ENCODE measurements at places on chromosomes 2 and 18.

DNA sequence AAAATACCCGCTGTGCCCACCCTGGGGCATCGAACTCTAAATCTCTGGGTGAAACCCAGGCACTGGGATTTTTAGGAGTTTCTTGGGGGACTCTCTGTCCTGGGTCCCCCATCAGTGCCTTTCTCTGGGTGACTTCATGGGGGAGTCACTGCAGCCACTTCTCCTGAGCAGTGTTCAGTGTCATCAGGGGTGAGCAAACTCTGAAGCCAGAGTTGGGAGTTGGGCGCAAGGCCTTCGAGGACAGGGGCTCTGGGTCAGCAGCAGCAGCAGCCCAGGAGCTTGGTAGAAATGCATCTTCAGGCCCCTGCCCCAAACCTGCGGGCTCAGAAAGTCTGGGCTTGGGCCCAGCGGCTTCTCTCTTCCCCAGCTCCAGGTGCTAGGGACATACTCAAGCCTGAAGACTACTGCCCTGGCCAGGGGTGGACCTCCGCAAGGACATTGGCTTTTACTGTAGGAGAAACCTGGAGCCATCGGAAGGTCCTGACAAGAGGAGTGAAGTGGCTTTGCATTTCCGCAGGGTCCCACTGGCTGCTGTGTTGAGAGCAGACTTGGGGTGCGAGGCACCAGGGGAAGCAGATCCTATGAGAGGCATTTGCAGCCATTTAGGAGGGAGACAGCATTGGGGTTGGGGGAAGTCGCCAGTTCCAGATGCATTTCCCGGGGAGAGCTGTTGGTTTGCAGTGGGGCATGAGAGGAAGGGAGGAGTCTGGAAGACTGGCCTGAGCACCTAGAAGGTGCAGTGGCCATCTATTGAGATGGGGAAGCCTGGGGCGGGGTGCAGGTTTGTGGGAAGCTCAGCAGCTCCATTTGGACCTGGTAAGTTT is 51.5 kb upstream of the FAHD2A start:
- DNase-seq, result no peak

DNA sequence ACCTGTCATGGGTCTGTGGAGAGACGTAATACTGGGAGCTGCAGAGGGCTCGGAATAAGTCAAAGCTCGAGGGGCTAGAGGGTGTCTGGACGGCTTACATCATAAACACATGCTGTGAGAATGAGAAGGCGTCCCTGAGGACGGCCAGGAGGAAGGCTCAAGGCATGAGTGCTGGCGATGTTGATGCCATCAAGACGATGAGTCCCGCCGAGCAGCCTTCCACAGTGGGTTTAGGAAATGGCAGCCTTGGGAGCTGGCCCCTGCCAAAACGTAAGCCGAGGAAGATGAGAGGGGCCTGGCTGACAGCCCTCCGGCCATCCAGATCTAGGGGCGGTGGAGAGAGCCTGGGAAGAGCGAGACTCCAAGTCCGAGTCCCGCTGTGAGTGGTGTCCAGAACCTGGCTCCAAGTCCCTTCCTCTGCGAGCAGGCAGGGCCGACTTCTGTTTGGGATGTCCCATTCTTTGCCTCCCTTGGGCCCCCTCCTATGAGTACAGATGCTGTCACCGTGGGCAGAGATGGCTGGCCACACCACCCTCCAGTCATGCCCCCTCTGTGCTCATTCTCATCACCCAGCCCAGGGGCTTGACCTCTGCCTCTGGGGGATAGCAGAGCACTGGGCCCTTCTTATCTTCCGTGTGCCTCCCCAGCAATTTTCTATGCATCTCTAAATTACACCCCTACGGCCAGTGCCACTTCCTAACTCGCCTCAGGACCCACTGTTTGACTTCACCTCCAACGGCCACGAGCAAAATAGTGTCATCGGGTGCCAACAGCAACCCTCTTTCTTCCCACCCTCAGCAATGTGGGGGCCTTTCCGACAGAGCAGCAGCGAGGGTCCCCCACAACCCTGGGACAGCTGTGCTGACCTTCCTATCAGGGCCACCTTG is 175.7 kb downstream of the FAM210A start:
- no peak for DNase-seq

- DNase-seq, result no peak
Measured at GRCh38 chr2:239378021-239378917, 22.6 kb downstream of the HDAC4 start.

GRCh38 chr2:173568054-173568453 is 213.4 kb downstream of the CDCA7 start:
- DNase-seq, result no peak

- no peak for DNase-seq
Measured at GRCh38 chr2:134307334-134307733, 53.5 kb downstream of the MGAT5 start.

GRCh38 chr2:88057437-88057844 is 1.9 kb upstream of the KRCC1 start:
- DNase-seq, result no peak

GRCh38 chr2:6864923-6865345 is 773 bp downstream of the CMPK2 start:
- no peak for DNase-seq

DNA sequence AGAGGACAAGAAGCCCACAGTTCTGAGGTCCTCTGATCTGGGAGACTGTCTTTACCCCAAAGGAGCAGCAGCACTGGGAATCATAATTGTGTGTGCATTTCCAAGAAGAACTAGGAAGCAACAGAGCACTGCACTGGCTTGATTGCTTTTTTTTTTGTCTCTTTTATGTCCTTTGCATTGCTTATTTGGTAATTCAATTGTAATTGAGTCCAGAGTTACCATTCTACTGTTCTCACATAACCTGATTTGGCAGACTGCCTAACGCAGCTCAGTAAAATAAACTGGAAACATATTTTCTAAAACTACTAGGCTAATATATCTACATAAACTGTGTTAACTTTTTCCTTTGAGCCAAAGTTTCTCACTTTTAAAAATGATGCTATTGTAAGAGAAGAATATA is 190.3 kb upstream of the SLC8A1 start:
- no peak for DNase-seq

DNA sequence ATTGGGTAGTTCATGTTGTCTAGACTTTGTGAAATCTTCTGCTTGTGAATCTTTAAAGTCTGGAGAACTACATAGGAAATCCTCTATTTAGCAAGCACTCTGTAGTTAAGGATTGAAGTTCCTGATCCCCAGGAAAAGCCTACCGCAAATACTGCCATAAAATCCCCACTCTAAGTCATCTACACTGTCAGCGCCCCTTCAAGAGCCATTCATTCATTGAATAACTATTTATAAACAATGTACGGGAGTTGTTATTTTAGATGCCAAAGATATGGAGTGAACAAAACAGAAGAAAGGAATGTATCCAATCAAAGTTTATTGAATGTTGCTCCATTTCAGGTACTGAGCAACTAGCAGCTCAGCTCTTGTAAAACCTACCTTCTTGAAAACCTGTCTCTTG is 36.5 kb upstream of the SLC39A10 start:
- no peak for DNase-seq

- no peak for DNase-seq
Measured at GRCh38 chr2:48213646-48214045, 307.3 kb upstream of the FBXO11 start.

GRCh38 chr2:217729421-217730053 is 273.3 kb downstream of the TNS1 start:
- DNase-seq, result no peak

DNA sequence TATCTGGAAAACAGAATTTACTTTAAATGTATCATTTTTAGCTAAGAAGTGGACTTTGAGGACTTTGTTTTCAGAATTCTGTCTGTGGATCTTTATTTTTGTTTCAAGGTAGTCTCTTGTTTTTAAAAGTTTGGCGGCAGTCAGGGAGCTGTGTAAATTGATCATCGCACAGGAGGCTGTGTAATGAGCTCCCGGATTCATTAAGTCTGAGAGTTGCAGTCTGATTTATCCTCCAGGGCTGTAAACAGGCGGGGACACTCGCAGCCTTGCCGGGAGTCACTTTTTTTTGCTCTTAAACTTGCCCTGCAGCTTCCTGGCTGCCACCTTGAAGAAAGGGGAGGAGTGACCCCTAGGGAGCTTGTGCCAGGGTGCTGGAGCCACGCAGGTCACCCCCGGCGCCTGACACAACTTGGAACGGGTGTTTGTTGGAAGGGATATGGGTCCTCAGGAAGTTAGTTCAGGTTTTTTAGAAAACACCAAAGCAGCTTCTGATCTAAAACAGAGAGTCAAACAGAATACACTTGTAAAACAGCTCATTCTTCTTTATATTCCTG is 76.2 kb downstream of the DCDC2C start:
- no peak for DNase-seq

DNA sequence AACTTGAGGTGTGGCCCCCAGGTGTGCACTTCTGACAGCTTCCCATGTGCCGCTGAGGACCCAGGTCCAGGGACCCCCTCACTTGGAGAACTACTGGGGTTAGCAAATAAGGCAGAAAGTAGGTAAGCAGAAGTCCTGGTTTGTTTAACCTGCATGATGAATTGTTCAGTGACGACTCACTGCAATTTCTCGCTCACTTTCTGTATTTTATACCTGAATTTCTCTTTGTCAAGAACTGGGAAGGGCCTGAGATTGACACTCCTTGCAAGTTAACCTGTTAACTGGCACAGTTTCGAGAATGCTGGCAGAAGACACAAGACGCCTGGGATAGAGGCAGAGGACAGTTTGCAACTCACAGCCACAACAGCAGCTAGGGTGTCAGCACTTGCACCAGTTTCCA is 164.5 kb upstream of the NCK2 start:
- no peak for DNase-seq

DNA sequence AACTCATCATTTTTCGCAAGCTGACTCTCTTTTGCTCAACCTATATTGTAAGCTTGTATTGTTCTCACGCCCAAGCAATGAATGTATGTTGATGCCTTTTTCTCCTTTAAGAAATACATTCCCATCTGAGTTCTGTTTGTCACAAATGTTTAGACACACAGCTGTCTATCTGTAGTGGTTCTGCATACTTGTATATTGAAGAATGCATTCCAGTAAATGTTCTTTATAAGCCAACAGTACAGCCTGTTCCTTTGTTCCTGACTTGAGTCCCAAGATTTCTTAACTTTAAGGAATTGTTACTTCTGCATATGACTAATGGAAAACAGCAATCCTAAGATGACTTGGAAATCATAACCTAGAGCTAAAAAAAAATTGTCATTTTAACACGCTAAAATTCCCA is 849.1 kb upstream of the POU3F3 start:
- DNase-seq, result no peak

GRCh38 chr2:1238598-1239138 is 174.6 kb upstream of the TPO start:
- DNase-seq, result no peak

DNA sequence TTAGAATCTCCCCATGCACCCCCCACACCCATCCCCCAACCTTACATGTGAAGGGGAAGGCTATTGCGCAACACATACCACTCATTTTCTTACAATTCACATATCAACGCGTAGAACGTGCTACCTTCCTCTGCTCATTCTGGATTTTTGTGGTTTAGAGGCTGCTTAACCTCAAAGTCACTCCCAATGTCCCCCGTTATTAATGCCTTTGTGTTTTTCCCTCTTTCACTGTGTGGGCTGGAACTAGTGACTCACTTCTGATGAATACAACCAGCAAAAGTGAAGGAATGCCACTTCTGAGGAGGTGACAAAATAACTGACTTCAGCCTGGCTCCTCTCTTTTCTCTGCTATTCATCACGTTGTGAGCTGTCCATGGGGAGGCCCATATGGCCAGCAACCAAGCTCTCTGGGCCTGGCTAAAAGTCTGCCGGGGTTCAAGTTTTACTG is 342.5 kb upstream of the NXPH2 start:
- no peak for DNase-seq

GRCh38 chr2:128986026-128986715 is 667.5 kb upstream of the HS6ST1 start:
- DNase-seq, result no peak

DNA sequence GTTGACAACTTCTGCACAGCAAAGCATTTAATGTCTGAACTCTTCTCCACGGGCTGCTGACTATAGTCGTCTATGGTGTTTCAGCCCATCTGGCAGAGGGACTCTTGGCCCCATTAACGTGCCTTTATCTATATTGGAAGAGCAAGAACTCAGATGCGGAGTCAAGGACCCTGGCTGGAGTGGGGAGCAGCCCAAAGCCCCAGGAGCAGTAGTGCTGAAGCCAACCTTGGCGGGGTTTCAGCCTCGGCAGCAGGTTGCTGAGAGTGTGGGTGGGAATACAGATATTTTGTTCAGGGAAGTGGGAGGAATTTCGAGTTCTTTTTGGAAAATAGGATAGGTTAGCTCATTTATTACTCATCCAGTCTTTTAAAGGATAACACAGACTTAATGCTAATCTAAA is 34.2 kb downstream of the TMEM17 start:
- DNase-seq, result no peak

- DNase-seq, result no peak
Measured at GRCh38 chr2:120520929-120521912, 175.3 kb downstream of the INHBB start.

DNA sequence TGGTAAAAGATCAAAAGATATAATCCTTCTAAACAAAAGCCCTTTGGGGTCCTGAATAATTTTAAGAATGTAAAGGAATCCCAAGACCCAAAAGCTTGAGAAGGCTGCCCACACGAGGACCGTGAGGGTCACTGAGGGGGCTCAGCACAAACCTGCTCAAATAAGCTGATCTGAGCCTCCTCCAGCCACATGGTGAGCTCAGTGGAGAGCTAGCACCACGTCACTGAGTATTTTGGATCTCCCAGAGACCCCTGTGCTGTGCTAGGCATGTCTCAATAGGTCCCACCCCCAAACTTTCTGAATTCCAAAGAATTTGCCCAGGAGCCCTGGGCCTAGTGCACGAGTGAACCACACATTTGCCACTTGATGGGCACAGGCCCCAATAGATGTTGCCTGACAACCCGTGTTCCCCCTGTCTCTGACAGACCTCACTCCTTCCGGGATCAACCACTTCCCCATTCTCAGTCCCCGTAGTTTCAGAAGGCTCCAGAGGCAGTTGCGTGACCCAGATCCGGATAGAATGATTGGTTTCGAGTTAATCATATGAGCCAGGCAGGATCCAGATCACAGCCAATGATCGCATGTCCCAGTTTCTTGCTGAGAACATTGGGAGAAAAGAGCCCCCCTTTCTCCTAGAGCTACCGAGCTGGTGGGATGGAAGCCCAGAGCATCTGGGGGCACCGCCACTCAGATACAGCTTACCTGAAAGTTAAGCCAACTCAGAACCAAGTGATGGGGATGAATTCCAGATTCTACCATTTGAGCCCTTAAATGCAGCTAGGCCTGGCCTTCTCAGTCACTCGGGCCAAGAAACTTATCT is 203.8 kb downstream of the TNS1 start:
- DNase-seq, result no peak

GRCh38 chr18:67665266-67665665 is 148.7 kb upstream of the DSEL start:
- no peak for DNase-seq

DNA sequence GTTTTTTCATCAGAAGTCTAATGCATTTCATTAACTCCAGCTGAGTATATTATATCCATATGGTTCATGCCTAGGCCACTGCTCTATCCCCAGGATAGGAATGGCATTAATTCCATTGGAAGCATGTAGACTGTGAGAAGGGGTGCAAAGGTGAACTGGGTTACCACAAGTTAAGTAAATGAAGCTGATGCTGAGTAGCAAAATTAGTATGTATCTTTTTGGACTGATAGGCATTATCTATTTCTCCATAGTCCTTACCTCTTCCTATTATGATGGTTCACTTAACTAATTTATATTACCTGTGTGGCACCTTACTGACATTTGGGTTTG is 24.9 kb downstream of the UBE2E3 start:
- DNase-seq, result no peak

Data from NCI-H1417 treated with DMSO at 0.1 percent for 48 hours (cell line).